ENCODE measurements at places on chromosomes 12 and 14. TPM values are rescaled to one million over a fixed set of nuclear protein-coding genes. Genes with fewer than 3 reads are reported as not detected.

GRCh38 chr12:20194171-20194570 is 174.2 kb upstream of the PDE3A start:
- DNase-seq = peak; percentile 23

Gene RASSF9
- 1.0 TPM for polyA plus RNA-seq

DNA sequence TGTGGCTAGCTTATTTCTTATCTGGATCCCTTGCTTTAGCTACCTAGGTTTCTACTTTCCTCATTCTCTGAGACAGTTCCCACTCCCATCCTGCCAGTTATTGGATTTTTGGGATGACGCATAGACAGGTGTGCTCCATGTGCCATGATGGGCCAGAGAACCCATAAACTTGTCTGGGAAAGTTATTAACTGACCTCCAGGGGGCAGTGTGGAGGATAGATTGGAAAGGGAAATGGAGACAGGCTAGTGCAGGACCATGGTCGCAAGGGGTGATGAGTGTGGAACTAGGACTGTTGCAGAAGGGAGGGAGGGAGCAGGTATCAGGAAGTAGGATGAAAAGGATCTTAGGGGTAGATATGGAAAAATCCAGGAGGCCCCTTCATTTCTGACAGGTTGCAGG is 80.3 kb downstream of the ESRRB start:
- no peak for DNase-seq

- DNase-seq = no peak
Observed at GRCh38 chr12:88308825-88309224, 166.7 kb downstream of the TMTC3 start.

- no peak for DNase-seq
Observed at GRCh38 chr14:63510538-63510937, 32.6 kb downstream of the PPP2R5E start.

DNA sequence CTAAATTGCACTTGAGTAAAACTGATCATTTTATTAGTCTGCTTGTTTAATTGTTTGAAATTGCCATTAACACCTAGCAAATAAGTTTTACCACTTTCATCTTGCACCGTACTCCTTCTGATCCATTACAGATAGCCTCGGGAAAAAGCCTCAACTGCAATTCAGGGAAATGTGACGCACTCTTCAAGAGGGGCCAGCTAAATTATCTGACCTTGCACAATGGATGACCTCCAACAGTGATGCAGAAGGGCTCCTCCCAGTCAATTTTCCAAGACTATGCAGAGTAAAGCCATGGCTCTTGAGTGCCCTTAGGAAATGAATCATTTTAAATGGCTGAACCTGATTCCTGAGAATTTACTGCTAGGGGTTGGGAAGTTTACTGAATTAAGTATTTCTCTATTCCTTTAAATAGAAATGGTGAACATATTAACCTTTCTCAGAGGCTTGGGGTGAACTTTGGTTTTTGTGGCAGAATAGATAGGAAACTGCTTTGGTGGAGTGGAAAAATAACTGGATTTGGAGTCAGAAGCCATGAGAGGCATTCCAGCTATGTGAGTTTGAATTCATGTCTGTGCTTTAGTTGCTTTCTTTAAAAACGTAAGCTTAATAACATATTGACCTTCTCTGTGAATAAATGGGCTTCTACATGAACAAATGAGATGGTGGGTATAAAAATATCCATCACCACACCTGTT is 64.8 kb upstream of the OVCH1 start:
- peak; percentile 87 for DNase-seq

GRCh38 chr14:35355981-35356841 is 48.3 kb downstream of the NFKBIA start:
- no peak for DNase-seq

- DNase-seq = no peak
Observed at GRCh38 chr14:29712601-29713000, 215.0 kb downstream of the PRKD1 start.

DNA sequence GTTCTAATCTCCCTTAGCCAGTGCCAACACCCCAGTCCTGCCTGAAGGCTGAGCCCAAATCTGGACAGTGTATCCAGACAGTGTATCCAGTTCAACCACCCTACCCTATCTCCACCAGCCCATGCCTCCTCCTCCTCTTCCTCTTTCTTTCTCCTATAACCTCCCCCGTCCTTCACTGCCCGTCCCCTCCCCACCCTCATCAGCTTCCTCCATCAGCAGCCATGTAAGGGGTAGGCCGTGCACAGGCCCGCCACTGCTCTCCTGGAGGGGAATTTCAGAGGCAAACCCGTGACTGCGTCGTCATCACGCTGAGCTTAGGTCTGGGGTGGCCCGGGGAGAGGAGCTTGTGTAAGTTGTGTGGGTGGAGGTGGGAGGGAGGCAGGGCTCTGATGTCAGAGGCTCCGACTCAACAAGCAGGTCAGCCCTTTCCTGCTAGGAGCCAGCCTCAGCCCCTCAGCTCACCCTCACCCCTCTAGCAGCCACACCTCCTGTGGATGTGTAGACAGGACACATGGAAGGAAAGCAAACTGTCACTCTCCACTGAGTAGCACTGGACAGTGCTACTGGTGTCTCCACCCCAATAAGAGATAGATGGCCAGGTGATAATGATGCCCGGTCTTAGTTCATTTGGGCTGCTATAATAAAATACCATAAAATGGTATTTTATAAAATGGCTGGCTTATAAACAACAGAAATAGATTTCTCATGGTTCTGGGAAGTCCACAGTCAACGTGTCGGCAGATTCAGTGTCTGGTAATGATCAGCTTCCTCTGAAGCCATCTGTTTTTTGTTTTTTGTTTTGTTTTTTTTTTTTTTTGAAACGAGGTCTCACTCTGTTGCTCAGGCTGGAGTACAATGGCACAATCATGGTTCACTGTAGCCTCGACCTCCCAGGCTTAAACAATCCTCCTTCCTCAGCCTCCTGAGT is 50.5 kb downstream of the IRF2BPL start:
- DNase-seq = peak; percentile 79
